RPMI7951 (cell line): ENCODE measurements at places on chromosomes 3 and 15.
A peak's percentile ranks its signal among the peaks of the same experiment; 100 is the strongest.

DNA sequence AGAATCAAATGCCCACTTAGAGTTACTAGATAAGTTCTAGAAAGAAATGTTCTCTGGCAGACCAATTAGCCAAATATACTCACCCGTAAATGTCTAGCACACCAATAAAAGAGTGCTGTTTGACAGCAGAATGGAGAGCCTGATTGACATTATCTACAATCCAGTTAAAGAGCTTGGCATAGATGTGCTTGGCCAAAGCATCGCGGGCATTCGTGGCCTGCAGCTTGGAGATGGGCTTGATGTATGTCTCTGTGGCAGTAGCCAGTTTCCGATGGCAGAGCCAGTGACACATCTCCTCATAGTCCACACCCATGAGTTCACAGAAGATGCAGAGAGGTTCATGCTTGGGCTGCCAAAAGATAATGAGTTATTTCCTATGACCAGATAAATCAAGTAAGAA is 101.5 kb upstream of the MYO5C start:
- no peak for DNase-seq

- DNase-seq: no peak
Observed at GRCh38 chr15:34791701-34792100, 3.6 kb downstream of the ACTC1 start.

GRCh38 chr15:60385620-60386552 is 11.9 kb downstream of the ANXA2 start:
- DNase-seq: no peak

GRCh38 chr3:44066806-44067205 is 174.9 kb upstream of the TOPAZ1 start:
- DNase-seq: peak; percentile 84
